ENCODE measurements at places on chromosomes 7 and 10.

- no peak for DNase-seq
Measured at GRCh38 chr10:88617772-88618300, 31.3 kb downstream of the LIPJ start.

GRCh38 chr10:109972372-109973001 is 35.3 kb upstream of the ADD3 start:
- no peak for DNase-seq

DNA sequence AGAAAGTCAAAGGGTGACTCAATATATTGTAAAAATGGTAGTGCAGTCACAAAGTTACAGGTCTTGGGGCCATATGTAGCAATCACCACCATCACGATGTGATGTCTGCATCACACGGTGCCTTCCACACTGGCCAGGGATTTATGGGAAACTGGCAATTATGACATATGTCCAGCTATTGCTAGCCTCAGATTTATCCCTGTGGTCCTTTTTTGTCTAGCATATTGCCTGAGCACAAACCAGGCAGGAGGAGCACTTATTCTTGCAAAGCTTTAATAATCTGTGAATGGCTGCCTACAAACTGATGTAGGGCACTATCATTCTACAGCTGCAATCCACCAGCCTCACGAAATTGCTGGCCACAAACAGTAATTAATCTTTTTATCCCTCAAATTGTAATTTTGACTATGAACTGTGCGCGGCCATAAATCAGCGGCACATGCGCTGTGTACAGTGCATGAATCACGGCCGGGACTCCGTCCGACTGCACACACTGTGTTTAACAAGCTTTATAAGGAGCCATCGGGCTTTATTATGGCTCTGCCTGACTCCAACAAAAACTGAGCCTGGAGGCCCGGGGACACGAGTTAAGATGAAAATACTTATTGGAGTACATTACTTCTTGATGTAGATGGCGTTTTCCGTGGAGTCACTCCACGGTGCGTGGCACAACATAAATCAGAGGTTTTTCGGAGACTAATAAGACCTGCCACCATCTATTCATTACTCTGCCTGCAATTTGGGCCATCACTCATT is 115.2 kb downstream of the EBF3 start:
- DNase-seq: no peak

- no peak for DNase-seq
Measured at GRCh38 chr7:82534684-82535083, 91.1 kb upstream of the CACNA2D1 start.

GRCh38 chr10:11183015-11183414 is 165.3 kb downstream of the CELF2 start:
- no peak for DNase-seq

GRCh38 chr7:156943091-156944041 is 6.1 kb upstream of the NOM1 start:
- DNase-seq: no peak
